Gastroesophageal sphincter (tissue), 4 donors: ENCODE measurements at places on chromosomes 12 and 14. TPM values are rescaled to one million over a fixed set of nuclear protein-coding genes. Genes with fewer than 3 reads are reported as not detected.
A peak's percentile ranks its signal among the peaks of the same experiment; 100 is the strongest.

- ATAC-seq = no peak
Observed at GRCh38 chr12:119784673-119785072, 92.4 kb downstream of the CIT start.

- no peak for ATAC-seq
Observed at GRCh38 chr14:70281939-70282338, 77.5 kb downstream of the COX16 start.

DNA sequence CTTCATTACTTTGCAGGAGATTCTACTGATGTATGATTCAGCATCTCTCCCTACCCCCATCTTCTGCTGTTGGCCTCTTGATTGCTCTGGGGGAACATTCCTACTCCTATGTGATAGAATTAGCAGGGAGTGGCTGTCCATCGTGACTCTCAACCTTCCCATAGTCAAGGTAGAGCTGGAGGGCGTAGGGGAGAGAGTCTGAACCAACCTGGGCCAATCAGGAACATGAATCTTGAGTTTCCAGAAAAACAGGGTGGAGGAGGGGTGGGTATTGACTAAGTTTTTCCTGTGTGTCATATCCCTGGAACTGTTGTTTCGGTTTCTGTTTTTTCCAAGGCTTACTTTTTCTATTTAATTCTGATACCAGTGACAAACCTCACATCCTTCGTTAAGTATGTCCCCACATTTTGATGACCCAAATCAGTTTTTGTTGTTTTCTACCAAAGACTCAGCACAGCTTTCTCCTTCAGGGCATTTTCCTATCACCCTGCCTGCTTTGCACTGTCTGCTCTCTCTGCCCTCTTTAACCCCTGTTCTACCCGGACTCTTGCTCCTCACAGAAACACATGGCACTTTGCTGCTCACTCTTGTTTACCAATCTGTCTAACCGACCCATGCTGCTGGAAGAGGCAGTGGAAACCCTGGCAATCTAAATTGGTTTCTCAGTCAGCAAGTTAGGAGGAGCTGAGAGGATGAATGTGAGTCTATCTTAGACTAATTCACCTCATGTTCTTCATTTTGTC, 1428.3 kb downstream of the AACS start:
- ATAC-seq = no peak

DNA sequence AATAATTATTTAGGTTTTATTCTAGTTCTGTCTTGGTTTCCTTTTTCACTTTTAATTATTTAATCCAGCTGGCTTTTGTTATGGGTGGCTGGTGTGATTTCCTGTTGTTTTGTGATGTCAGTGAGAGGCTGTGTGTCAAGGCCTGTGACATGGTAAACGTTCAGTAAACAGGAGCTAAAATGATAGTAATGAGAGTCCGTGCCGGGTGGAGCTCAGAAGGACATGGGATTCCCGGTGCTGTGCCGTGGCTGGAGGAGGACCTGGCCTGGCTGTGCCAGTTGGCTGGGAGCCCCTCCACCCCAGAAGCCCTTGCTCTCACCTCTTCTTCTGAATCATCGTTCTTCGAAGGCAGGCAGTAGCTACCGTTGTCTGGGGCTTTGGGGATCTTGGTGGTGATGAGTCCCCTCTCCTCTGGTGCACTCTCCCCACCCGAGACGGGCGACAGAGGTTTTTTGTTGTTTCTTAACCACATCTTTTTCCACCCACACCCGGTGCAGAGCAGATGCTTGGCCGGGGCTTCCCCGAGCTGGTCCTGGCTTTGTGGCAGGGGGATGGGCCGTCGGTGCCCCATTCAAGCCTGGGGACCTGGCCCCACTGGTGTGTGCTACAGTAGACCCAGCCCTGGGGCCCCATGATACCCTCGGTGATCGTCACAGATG, 29.1 kb downstream of the SH2B3 start:
- peak; percentile 72 for ATAC-seq

- no peak for ATAC-seq
Observed at GRCh38 chr12:49972129-49972528, 618 bp upstream of the AQP6 start.

DNA sequence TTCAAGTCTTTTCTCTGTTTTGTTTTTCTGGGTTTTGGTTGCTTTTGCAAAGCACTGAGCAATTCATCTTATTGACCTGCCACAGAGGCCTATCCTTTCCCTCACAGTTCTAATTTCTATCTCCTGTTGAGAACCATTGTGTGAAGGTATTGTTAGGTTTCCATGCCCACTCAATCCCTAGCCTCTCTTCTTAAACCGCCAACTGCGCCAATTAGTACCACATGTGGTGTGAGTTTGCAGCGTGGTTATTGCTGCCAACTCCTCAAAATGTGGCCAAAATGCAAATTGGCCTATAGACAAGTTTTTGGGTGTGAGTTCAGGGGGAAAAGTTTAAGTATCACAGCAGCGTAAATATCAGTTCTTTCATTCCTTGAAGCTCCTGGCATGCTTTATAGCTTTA, 232.6 kb downstream of the FLRT2 start:
- ATAC-seq = no peak

- peak; percentile 52 for ATAC-seq
Observed at GRCh38 chr14:104665657-104666522, 23.5 kb upstream of the INF2 start.

DNA sequence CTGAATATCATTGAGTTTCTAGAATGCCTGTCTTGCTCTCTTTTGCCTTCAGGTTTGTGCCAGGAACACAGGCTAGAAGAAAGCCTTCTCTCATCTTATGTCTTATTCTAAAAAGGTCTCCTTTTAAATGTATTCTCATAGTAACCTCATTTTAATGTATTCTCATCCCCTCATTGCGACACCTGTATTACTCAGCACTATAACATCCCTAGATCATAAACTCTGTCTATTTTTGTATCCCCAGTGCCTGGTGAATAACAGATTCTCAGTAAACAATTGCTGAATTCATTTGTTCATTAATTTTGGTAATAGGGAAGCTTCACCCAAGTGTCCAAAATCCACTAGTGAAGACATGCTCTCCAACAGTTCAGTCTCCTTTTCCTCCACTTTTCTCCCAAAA, 8.8 kb upstream of the LRRK2 start:
- ATAC-seq = no peak

DNA sequence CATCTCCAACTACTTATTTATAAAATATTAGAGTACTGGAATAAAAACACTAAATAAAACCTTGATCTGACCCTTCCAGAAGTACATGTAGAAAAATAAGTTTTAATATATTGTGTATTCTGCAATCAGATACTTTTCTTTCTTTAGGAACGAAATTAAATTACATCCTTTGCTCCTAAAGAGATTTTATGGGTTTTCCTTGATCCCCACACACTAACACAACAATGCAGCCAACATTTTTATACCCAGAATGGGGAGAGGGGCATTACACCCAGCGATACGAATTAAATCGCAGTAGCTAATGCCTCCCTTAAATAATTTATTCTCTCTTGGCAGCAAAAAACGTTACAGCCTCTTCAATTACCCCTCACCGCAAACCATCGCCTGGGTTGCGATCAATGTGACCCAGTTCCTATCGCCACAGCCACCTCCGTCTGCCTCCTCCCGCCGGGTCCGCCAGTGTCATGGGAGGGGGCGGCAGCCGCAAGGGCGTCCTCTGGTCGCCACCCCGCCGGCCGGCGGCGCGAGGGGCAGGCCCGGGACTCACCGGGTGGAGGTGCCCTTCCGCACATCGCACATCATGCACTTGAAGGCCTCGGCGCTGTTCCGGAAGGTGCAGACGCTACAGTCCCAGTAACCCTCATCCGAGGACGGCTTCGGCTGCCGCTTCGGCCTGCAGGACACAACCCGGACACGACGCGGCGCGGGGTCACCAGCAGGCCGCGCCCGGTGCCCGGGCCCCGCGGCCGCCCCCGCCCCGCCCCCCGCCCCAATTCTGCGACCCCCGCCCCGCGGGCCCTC, 796 bp downstream of the YAF2 start:
- ATAC-seq = peak; percentile 76

DNA sequence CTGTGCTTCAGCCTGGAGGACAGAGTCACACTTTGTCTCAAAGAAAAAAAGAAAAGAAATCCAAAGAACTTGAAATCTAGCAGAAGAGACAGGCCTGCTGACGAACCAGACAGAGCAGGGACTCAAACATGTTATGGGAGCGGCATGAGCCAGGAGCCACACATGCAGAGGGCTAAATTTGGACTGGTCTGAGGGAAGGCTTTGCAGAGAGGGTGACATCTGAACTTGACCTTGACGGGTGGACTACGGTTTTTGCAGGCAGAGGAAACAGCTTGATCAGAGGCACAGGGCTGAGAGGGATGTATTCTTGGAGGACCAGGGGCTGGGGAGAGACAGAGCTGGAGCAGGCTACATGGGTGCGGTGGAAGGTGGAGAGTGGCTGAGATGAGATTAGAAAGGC, 20.5 kb upstream of the SLC24A4 start:
- no peak for ATAC-seq

DNA sequence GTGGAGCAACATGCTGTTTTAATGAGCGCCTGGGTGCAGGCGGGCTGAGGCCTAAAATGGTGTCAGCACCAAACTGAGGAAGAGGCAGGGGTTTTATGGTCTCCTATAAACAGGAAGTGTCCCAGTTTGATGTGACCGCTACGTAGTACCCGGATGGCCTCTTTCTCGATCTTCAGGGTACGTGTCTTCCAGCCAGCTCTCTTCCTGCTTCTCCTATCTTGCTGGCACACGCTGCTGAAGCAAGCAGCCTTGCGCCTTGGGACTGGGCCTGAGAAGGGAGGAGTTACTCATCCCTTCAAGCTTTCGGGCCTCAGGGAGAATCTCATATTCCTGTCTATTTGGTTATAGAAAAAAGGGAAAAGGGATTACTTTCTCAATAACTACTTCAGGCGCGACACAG, 28.2 kb upstream of the RNASE1 start:
- no peak for ATAC-seq

- no peak for ATAC-seq
Observed at GRCh38 chr12:58163021-58163420, 221.7 kb downstream of the ATP23 start.

DNA sequence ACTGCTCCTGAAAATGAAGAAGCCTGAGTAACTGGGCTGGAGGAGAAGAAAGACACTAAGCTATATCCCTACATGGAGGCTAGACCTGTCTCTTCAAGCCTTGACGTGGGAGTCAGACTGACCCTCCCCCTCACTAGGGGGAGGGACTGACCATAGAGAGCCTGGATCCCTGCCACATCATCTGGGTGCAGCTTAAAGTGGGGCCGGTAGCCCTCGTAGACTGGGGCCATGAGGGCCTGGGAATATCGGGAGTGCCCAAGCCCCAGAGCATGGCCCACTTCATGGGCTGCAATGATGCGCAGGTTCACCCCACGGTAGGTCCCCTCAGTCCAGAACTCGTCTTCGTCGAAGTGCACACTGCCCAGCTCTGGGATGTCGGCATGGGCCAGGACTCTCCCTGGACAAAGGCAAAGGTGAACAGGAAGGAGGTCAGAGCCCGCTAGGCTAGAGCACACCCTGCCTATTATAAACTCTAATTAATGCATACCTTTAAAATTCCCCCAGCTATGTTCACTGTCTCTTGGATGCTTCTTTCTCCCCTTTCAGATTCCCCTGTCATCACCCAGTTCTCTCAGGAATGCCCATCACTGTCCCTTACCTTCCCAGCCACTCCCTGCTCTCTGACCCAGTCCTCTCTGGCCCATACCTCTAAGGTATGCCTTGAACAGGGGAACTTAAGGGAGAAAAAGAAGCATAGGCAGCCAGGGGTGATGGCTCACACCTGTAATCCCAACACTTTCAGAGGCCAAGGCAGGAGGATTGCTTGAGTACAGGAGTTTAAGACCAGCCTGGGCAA, 3.2 kb downstream of the MMP19 start:
- no peak for ATAC-seq

DNA sequence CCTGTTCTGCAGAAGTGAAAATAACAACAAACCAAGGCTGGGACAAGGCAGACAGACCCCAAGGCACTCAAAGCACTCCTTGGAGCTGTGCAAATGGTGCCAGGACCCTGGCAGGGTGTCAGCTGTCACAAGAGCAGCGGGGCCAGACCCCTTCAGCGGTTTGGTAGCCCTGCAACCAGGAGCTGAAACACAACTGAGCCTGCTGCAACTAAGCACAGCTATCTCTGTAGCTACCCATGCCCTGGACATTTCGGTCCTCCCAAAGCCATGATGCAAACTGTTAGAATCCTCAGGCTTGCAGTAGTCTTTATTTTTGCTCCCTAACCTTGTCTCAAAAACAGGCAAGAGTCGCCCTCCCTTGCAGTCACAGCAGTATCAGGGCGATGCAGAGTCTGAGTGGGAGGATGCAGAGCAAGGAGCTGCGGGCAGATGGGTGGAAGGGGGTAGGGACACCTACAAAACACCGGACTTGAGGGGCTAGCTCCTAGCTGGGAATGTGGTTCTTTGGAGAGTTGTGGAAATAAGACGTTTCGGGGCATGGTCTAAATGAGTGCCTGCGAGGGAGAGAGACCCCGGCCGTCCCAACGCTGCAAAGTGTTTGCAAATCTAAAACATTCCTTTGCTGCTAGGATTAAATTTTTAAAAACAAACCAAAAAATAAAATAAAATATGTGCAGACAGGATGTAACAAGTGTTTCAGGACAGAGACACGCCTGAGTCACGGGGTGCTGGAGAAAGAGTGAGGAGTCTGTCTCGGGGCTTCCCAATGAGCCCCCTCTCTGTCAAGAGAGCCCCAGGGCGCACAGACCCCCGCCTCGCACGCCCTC, 1.0 kb downstream of the NUAK1 start:
- no peak for ATAC-seq

- no peak for ATAC-seq
Observed at GRCh38 chr12:8453021-8453513, 2.7 kb upstream of the CLEC6A start.

- no peak for ATAC-seq
Observed at GRCh38 chr12:72717036-72717435, 444.9 kb downstream of the TRHDE start.

- ATAC-seq = no peak
Observed at GRCh38 chr12:65830305-65830704, 6.0 kb downstream of the HMGA2 start.

DNA sequence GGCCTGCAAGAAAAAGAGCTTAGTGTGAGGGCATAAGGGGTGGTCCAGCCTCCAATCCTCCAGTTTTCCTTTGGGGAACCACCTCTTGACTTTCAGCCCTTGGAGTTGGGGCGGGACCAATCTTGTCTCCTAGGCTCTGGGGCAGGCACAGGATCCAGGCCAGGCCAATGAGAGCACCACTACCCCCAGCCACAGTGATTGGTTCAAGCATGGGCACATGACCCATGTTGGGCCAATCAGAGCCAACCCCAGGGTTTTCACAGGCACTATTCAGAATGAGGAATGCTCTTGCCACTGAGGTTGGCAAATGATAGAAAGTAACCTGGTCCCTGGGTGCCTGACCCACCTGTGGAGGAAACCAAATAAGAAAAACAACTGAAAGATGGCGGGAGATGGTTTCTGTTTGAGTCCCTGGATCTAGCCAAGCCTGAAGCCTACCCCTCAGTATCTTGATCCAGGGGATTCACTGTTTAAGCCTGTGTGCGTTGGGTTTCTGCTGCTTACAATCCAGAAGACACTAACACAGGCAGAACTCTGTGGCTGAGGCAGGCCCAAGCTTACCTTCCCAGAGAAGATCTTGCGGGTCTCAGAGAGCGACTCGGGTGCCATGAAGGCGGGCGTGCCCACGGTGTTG, 42.9 kb downstream of the P2RX4 start:
- ATAC-seq = no peak

Gene MYF5
- total RNA-seq = not detected

Gene TAS2R13
- not detected for total RNA-seq

Gene IQSEC3
- 0.67 TPM for total RNA-seq
